ENCODE measurements at places on chromosomes 3 and 15. TPM values are rescaled to one million over a fixed set of nuclear protein-coding genes. Genes with fewer than 3 reads are reported as not detected.

Gene ADAMTSL3
- 0.12 TPM for polyA plus RNA-seq

Gene IDH3A
- polyA plus RNA-seq = 254 TPM

Gene AHSG
- not detected for polyA plus RNA-seq

Gene PEX5L
- 0.25 TPM for polyA plus RNA-seq

Gene FOXB1
- not detected for polyA plus RNA-seq

Gene FAM81A
- 23.3 TPM for polyA plus RNA-seq

Gene C2CD4A
- polyA plus RNA-seq = not detected

Gene SPSB4
- polyA plus RNA-seq = not detected

Gene CYP11A1
- 0.11 TPM for polyA plus RNA-seq

Gene LIPC
- polyA plus RNA-seq = 0.23 TPM

Gene IQCB1
- 49.7 TPM for polyA plus RNA-seq

Gene PARP9
- polyA plus RNA-seq = 47.3 TPM
